Right cardiac atrium (tissue), 5 donors: ENCODE measurements at places on chromosomes 7 and 10. TPM values are rescaled to one million over a fixed set of nuclear protein-coding genes. Genes with fewer than 3 reads are reported as not detected.
A peak's percentile ranks its signal among the peaks of the same experiment; 100 is the strongest.

ANXA7 gene
- 118 TPM for total RNA-seq

SUV39H2 gene
- total RNA-seq = 4.4 TPM

DNA sequence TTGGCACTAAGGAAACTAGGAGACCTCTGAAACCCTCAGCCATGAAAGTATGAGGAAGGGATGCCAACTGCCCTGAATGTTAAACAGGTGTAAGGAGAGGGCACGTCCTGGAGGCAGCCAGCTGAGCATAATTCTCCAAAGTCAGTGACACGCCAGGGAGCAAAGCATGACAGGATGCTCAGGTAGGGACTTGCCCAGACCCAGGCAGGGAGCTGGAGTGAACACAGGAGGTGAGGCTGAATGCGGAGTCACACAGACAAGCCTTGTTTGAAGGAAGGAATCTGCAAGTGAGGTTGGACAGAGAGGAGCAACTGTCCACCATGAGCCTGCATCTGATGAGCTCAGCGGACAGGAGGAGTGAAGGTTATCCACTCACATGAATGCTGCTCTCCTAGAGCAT lies 41.5 kb downstream of the KLRG2 start:
- no peak for DNase-seq

GRCh38 chr7:13117103-13117502 lies 429.7 kb downstream of the ARL4A start:
- DNase-seq = no peak

- peak; percentile 50 for DNase-seq
Measured at GRCh38 chr7:100367676-100368613, 5.3 kb upstream of the PILRA start.

CCL24 gene
- total RNA-seq = not detected

- DNase-seq = peak; percentile 62
Measured at GRCh38 chr7:42932811-42933591, 825 bp downstream of the MRPL32 start.

LRRD1 gene
- 0.17 TPM for total RNA-seq

DNA sequence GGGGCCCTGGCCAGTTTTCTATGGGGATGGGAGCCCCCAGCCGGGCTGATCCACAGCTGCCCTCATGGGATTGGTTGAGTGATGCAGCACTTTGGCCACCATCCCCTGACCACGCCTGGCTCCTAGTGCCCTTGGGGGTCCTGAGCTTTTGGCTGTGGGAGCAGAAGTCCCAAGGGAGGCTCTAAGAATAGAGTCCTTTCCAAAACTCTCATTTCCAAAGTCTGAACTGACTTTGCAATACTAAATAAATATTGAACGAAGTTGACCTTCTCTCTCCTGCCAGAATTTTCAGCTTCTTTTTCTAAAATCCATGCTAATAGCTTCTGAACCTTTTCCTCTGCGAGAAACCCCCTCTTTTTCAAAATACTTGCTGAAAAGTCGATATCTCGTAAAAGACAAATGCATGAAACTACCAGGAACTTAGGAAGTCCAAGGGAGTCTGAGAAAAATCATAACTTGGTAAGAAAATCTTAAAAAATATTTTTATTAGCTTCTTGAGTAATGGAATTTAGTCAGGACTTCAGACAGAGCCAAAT lies 62.7 kb upstream of the IGFBP3 start:
- DNase-seq = peak; percentile 67

DNA sequence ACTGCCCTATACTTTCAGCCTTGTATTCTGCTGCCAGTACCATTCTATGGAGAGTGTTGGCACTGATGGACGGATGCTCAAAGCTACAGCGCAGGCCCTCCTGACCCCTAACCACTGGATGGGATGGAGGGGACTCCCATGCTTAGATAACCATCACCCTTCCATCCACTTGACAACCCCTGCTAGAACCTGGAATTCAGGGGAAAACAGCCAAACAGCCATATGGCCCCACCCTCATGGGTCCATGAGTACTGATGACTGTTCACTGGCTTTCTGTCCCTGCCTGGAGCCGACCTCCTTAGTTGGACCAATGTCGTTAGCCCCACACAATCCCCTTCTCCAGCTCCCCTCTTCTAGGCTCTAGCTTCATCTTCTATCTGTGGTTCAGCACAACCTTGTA lies 16.2 kb downstream of the DUSP5 start:
- no peak for DNase-seq

DNA sequence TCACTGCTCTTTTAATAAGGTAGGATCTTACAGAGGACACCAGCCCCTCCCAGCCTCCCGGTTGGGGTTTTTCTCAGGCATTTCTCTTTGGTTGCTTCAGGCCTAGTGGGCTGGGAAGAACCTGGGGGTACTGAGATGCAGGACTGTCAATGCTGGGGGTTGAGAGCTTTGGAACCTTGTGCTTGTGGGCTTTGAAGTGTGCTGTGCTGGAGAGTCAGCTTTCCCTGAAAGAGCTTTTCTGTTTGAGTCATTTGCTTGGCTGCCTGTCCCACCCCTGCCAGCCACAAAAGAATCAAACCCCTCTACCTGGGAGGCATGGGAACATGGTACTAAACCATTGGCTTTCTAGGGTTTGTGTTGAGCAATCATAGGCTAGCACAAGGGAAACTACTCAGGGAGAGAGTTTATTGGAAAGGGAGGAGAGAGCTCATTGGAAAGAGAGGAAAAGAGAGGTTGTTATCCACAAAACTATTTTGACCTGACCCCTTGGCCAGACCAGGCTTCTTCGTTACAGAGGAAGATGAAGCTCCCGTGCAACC lies 1.4 kb downstream of the SCD start:
- DNase-seq = no peak

DNA sequence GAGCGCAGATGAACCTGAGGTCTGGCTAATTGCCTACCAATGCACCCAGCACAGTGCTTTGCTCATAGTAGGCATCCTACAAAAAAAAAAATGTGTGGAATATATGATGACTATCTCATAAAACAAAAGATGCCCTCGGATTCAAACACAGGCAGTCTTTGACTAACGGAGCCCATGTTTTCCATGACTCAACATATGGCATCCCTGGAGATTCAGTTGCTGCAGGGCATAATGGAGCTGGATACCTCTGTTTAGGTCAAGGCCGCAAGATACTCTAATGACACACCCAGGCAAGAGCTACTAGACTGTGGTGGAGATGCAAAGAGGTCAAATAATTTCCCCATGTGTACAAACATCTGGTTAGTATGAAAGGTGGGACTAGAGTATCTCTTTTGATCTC lies 16.3 kb downstream of the CUBN start:
- DNase-seq = no peak

DNA sequence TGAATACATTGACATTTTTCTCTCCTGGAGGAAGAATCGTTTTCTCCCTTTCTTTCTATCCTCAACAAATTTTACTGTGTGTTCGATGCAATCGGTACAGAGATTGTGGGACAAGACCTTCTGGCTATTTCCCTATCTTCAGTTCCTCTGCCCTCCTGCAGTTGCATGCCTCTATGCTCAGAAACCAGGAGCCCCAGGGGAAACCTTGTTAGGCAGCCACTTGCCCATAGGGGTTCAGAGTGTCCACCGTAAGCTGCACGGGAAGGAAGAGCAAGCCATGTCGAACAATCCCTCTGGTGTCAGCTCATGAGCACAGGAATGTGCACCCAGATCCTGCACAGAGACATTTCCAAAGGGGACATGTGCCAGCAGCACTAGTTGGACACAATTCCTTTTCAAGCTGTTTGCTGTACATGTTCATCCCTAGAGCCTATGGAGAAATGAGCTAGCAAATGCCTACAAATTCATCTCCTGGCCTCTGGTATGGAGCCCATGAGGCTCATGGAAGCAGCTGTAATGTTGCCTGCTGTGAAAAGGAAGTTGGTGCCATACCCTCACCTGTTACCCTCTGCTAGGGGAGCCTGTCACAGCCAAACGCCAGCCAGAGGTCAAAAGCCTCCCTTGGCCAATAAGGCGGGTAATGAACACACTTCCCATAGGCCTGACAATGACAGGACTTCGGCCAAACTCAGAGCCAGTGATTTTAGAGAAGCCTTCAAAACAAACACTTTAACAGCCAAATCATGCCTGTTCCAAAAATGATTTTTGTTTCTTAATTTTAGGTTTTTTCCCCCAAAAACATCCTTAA lies 35.9 kb upstream of the ASAH2 start:
- no peak for DNase-seq

- peak; percentile 91 for DNase-seq
Measured at GRCh38 chr10:79066411-79067240, 2.1 kb upstream of the ZMIZ1 start.

SPDYE8 gene
- not detected for total RNA-seq

DNA sequence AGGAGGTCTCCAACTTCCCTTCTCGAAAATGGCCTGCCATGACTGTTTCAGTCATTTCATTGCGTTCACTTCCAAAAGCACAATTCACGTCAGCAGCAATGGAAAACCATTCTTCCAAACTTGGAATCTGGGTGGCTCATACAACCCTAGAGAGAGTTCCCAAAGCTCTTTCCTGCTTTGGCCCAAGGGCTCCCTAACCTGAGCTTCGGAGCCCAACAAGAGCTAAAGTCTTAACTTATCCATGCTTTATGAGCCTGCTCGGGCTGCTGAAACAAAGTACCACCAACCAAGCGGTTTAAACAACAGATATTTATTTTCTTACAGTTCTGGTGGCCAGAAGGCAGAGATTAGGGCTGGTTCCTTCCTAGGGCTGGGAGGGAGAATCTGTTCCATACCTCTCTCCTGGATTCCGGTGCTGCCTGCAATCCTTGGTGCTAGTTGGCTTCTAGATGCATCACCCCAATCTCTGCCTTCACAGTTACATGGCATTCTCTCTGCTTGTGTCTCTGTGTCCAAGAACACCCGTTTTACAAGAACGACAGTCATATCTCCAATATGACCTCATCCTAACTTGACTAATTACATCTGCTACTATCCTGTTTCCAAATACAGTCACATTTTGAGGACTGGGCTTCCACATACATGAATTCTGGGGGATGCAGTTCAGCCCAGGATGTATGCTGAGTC lies 33.5 kb downstream of the CAMK2B start:
- no peak for DNase-seq

GRCh38 chr7:98400542-98401340 lies at the start of gene BAIAP2L1:
BAIAP2L1 (minus strand) TSS chr7:98401090; CDS start chr7:98400852, 238 bp downstream.
- peak; percentile 84 for DNase-seq
